Stimulated activated CD4-positive, alpha-beta T cell treated with anti-CD3 and anti-CD28 coated beads, Interleukin-2, amount 100 ng/mL, for 24 hours (primary cell): ENCODE measurements at places on chromosomes 3 and 15.

DNA sequence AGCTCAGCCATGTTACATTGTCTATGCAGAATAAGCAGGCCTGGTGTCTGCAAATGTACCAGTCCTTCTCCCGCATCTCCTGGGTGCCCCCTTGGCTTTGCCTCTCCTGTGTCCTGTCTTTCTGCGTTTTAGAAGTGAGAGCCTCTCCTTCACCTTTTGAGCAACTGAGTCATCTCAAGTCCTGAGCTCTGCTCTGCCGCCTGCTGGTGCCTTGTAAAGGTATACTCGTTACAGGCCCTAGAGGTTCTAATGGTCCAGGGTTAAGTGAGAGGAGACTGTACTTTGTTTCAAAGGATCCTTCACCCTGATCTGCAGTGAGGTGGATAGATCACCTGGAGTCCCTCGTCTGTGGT is 12.6 kb downstream of the GHRL start:
- DNase-seq: no peak

DNA sequence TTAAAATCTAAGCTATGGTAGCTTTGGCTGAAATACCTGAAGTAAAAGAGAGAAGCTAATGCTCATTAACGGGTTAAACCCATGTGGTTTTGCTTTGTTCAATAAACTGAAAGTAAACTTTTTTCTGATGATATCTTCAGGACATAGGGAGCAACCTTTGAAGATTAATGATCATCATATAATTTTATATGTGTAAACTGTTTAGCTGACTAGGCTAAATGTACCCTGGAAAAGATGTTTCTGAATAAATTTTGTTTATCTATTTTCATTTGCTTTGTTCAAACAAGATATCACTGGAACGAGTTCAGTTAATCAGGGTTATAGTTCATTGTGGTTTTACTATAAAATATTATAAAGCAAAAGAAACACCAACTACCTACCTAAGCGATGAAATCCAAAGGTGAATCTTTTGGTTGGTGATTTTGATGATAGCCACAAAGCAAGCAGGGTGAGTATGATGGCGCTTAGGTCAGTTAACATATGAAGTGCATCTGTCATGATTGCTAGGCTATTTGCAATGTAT is 11.7 kb downstream of the SLC30A4 start:
- DNase-seq: no peak

DNA sequence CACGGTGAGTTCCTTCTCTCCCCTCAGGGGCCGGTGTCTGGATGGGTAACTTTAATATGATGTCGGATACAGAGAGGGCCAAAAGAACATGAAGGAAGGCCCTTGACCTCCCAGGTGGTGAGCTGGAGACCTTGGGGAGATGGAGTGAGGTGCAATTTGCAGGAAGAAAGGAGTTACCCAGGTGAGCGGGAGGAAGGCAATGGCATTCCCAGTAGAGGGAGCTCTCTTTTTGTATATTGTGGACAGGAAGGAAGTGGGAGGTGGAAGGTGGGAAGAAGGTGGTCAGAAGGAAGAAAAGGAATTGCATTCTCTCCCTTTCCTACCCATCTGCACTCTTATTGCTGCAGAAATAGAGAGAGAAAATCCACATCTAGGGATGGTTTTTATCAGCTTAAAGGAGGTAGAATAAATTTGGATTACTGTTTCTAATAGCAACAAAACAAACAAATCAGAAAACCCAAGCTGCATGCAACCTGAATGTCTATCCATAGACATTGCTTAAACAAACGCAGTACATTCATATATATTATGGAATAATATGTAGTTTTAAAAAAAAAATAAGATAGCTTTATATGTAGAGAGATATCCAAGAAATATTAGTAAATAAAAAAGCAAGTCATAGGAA is 169.0 kb upstream of the TSC22D2 start:
- no peak for DNase-seq

GRCh38 chr3:160801386-160802118 is 45.5 kb downstream of the PPM1L start:
- DNase-seq: peak; percentile 20

DNA sequence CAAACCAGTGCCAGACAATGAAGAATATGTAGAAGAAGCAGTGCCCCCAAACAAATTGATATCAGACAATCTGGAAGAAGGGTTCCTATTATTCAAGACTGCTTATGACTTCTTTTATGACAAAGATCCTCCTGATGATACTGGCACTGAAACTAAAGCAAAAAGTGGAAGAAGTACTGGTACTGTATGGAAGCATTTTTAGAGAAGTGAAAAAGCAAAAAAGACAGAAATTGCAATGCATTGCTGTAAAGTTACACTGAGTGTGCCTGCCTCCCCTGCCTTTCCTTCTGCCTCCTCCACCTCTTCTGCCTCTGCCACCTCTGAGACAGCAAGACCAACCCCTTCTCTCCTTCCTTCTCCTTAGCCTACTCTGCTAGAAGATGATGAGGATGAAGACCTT is 167.6 kb downstream of the PLCL2 start:
- DNase-seq: no peak

DNA sequence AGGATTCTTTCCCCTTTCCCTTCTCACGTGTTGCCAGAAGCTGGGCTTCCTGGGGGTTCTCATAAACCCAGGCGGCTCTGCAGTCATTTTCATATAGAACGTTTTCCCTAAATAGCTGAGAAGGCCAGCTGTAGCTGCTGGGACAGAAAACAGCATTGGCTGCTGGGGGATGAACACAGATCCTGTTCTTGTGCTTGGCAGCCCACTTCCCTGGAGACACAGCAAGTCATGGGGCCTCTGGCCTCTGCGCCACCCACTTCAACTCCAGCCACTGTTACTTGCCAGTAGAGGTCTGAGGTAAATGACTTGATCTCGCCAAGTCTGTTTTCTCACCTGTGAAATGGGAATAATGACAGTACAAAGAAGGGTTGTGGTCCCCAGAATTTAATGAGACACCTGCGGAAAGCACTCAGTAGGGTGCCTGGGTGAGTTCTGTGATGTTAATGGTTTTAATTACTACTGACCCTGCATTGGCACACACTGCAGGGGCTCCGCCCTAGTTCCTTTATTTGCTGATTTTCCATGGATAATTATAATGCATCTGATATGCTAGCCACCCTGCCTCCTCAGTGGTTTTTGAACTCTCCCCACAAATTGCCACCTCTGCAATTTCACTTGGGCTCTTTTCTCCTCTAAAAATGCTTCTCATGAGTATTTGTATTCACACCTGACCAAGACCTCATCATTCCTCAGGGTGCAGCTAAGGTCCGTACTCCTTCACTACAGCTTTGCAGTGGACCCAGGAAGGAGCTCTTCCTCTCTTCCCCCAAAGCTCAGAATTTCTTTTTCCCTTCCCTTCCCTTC is 274.7 kb downstream of the RPLP1 start:
- no peak for DNase-seq
